ENCODE measurements at places on chromosomes 3 and 15.

DNA sequence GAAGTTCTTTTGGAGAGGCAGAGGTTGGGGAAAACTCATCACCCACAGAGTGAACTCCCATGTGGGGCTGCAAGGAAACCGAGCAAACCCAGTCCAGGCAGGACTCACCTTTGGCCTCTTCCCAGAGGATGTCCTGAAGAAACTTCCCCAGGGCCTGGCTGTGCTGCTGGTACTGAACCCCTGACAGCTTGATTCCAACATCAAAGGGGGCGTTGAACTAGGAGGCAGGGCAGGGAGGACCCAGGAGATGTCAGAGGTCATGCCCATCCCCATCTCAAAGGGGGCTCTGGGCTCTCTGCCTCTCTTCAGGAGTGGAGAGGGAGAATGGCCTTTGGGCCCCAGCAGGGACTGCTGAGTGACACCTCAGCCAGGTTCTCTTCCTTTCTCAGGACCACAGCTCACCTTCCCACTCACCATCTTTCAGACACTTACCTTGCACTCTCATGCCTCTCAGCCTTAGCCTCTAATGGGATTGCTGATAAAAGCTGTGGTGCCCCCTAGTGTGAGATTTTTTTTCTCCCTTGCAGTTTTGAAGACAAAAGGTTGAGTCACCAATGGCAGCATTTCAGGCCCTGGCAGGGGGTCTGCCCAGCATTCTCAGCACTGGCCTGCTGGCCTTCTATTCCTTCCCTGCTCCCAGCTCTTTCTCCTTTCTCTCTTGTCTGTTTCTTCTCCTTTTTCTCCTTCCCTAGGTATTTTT lies 6.0 kb downstream of the GHRL start:
- no peak for DNase-seq

- DNase-seq, result no peak
These were observed 30.8 kb downstream of the LRRC28 start for GRCh38 chr15:99282121-99282520.

- no peak for DNase-seq
These were observed 29.2 kb upstream of the CNTN3 start for GRCh38 chr3:74643636-74644035.

DNA sequence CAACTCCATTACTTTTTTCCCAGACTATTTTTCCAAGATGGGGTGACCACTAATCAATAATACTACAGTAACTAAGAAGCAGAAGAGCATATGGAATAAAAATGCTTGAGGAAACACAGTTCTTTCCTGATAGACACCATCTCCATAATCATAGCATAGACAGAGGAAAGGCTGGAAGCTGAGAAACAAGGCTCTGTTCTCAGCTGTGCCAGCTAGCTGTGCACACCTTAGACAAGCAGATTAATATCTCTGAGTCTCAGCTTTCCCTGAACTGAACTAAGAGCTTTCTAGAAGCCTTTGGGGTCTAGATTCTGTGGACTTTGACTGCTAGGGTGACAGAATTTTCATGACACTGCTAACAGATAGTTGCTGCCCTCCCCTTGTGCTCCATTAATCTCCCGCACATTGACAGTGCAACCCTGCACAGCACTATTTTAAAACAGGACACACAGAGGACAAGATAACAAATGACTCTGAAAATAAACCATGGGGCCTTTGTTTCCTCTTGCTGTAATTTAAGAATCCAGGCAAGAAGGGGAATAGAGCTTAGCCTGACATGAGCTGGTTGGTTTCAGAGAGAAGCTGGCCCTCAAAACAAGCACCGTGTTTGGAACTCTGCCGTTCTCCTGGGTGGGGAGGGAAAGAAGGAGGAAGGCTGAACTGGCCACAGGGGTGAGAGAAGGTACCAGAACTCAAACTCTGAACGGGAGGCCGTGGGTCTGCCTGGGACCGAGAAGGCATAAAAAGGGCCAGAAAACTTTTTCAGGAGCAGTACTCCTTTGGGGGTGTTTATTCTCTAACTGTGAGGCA lies 67.4 kb downstream of the ATP13A5 start:
- no peak for DNase-seq

DNA sequence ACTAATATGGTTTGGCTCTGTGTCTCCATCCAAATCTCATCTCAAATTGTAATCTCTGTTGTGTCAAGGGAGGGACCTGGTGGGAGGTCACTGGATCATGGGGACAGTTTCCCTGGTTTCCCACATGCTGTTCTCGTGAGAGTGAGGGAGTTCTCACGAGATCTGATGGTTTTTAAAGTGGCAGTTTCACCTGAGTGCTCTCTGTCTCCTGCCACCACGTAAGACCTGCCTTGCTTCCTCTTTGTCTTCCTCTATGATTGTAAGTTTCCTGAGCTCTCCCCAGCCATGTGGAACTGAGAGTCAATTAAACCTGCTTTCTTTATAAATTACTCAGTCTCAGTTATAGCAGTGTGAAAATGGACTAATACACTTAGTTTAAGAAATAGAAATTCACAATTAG lies 228.9 kb downstream of the CD47 start:
- no peak for DNase-seq

- DNase-seq, result no peak
These were observed 34.5 kb upstream of the INSYN1 start for GRCh38 chr15:73787621-73788020.

- DNase-seq, result no peak
These were observed 83.1 kb upstream of the OCA2 start for GRCh38 chr15:28182216-28182615.

GRCh38 chr15:69058830-69059556 lies 44.5 kb downstream of the NOX5 start:
- DNase-seq, result peak; percentile 83

- no peak for DNase-seq
These were observed 46.1 kb downstream of the GPR176 start for GRCh38 chr15:39873978-39874377.

GRCh38 chr3:88986834-88987233 lies 120.6 kb upstream of the EPHA3 start:
- no peak for DNase-seq

GRCh38 chr15:57865294-57865693 lies 158.8 kb downstream of the POLR2M start:
- no peak for DNase-seq

DNA sequence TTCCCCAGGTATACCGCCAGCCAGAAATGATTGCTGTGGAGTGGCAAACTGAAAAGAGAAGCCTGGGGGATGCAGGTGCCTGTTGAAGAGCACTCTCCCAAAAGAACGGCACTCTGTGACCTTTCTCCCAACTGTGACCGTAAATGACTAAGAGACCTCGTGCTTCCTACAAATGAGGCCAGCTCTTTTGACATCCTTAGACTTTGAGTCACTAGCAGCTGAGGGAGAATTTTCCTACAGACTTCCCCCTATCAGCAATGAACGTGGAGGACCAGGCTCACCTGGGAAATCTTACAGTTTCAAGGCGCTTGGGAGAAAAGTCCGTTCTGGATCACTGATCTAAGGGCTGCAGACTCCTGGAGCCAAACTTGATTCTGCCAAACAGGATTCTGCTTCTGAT lies 8.6 kb downstream of the AQP9 start:
- DNase-seq, result no peak

GRCh38 chr3:138456961-138457862 lies 22.8 kb downstream of the ESYT3 start:
- DNase-seq, result peak; percentile 62

DNA sequence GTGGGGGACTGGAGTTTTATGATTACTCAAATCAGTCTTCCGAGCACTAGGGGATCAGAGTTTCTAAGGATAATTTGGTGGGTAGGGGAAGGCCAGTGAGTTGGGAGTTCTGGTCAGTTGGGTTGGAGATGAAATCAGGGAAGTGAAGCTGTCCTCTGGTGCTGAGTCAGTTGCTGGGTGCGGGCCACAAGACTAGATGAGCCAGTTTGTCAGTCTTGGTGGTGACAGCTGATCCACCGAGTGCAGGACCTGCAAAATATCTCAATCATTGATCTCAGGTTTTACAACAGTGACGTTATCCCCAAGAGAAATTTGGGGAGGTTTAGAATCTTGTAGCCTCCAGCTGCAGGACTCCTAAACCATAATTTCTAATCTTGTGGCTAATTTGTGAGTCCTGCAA lies 249.4 kb downstream of the FAM43A start:
- no peak for DNase-seq

DNA sequence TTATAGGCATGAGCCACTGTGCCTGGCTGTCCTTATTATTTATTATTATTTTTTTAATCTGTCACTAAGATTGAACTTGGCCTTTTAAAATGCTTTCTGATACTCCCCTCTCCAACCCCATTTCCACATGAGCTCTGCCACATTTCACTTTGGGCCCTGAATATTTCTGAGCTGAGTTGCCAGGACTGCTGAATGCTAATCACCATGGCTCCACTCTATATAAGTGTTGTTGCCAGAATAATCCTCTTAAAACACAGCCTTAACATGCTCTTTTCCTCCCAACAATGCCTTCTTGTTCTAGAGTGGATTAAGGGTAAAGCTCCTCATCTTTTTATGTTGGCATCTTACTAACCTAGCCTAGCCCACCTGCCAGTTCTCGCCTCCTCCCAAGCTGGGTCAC lies 124.4 kb downstream of the PDZRN3 start:
- DNase-seq, result no peak

DNA sequence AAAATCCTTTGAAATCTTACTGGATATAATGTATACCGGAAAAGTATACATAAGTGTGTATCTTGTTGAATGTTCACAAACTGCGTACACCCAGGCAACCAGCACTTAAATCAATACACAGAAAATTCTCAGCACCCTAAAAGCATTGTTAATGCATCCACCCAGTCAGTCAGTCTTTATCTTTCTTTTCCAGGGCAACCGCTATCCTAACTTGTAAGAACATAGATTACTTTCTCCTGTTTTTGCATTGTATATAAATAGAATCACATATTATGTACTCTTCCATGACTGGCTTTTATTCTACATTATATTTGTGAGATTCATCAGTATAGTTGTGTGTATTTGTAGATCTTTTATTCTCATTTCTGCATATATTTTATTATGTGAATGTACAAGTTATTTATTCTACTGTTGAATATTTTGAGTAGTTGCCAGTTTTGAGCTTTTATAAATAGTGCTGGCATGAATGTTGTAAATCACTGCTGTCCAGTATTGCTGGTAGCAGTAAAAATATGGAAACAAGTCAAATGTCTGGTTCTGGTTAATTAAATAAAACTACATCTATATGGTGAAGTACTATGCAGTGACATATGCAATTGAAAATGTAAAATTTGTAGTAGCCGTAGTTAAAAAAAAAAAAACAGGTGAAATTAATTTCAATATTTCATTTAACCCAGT lies 62.1 kb downstream of the PDCD6IP start:
- no peak for DNase-seq

DNA sequence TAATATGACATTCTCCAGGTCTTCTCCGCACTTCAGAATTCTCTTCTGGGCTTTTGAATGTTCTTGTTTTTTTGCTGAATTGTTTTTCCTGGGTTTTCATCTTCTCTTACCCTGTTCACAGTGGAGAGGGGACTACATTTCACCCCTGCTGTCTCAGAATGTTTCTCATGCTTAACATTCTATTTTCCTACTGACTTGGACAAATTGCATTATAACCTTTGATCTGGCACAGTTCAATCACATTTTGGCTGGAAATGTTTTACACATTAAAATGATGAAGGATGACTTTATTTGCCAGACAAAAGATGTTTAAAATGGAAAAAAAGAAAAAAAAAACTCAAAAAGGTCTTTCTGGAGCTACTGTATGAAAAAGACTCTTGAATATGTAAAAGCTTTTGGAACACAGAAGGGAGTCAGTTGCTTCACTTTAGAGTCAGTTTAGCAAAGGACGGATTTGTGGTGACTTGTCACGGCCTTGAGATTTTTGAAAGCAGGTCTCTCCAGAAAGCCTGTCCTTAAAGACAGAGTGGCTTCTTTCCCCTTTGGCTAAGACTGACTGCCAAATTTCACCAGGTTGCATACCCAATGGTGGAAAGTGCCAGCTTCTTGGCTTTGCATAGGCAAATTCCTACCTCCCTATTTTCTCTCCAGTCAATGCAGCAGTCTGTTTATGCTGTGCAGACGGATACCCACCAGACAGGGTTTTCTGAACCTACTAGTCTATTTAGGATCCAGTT lies 401.0 kb upstream of the TBL1XR1 start:
- no peak for DNase-seq

DNA sequence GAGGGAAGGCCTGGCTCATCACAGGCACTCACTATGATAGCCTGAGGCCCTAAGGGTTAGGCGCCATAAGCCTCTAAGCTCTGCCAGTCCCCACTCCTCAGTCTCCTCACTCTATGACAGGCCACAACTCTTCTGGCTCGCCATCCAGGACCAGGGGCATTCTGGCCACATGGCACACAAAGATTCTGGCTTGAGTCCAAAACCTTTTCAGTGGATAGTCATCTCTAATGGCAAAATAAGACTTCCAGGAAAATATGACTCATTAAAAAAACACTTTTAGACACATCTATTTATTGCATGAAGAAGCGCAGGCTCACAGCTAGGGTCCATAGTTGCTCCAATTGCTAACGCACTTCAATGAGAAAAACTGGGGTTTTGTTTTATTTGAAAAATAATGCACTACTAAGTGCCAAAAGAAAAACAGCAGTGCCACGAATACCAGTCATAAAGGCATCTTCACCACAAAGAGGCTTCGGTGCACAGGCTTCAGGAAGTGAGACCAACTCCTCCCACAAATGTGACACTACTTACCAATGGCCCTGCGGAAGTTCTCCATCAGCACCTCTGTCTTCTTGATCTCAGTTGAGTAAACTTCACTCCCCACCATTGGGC lies 11.1 kb downstream of the RUVBL1 start:
- DNase-seq, result no peak

GRCh38 chr3:112974894-112975293 lies at the start of gene CD200R1:
Gene CD200R1 (minus strand): TSS chr3:112975103. CDS start chr3:112974857, 246 bp downstream.
- no peak for DNase-seq

Data from coronary artery (tissue), 2 donors.